Stimulated activated CD8-positive, alpha-beta memory T cell treated with anti-CD3 and anti-CD28 coated beads, Interleukin-4, amount 100 ng/mL, for 24 hours (primary cell): ENCODE measurements at places on chromosomes 16 and 17.

DNA sequence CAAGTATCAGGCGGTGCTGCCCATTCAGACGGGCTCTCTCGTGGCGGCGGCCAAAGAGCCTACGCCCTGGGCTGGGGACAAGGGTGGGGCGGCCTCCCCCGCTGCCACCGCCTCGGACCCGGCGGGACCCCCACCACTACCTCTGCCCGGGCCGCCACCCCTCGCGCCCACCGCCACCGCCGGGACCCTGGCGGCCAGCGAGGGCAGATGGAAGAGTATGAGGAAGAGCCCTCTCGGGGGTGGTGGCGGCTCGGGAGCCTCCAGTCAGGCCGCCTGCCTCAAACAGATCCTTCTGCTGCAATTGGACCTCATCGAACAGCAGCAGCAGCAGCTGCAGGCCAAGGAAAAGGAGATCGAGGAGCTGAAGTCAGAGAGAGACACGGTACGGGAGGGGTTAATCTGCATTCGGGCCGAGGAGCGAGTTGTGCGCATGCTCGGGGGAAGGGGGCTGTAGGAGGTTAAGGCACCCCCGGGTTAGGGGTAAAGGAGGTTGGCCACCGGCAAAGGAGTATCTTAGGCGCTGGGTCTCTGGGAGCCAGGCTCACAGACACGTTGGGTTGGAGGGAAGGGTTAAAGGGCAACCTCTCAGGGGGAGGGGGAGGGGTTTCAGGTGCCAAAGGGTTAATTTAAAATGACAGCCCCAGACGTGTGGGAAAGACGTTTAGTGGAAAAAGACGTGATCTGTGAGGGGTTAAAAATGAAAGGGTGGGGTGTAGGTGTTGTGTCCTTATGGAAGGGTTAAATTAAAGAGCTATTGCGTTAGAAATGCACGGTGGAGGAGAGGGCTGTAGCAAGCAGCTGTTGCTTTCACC is 1.4 kb downstream of the MSL1 start:
- DNase-seq: no peak

- DNase-seq: no peak
Measured at GRCh38 chr16:83402967-83403366, 404.8 kb upstream of the HSBP1 start.

DNA sequence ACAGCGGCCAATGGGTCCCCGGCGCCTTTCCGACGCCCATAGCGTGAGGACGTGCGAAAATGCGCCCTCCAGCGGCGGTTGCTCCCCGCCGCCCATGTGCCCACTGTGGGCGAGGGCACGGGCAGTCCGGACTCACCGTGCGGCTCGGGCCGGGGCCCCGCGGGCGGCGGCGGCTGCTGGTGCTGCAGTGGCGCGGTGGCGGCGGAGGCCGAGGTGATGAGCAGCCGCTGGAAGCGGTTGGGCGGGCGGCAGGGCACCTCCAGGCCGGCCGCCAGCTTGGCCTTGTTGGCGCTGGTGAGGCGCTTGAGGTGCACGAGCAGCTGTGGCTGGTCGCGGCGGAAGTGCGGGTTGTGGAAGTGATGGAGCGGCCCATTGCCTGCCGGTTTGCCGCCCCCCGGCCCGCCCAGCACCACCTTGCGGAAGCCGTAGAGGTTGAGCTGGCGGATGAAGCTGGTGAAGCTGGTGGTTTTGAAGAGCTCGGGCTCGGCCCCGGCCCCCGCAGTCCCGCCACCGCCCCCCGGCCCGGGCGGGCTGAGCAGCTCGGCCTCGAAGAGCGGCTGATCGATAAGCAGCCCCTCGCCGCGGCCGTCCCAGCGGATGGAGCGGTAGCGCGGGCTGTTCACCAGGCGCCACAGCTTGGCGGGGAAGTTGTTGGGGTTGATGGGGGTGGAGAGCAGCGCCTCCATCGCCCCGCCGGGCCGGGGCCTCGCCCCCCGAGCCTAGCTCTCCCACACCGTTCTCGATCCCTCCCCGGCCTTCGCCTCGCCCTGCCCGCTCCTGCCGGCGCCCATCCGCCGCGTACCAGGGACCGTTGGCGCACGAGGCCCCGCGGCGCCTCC is at the start of gene HSF5:
Gene HSF5 (minus strand): TSS at position 820 of the 839 bp plus-strand sequence. CDS start 134 bp downstream, at position 686.
- peak; percentile 65 for DNase-seq

DNA sequence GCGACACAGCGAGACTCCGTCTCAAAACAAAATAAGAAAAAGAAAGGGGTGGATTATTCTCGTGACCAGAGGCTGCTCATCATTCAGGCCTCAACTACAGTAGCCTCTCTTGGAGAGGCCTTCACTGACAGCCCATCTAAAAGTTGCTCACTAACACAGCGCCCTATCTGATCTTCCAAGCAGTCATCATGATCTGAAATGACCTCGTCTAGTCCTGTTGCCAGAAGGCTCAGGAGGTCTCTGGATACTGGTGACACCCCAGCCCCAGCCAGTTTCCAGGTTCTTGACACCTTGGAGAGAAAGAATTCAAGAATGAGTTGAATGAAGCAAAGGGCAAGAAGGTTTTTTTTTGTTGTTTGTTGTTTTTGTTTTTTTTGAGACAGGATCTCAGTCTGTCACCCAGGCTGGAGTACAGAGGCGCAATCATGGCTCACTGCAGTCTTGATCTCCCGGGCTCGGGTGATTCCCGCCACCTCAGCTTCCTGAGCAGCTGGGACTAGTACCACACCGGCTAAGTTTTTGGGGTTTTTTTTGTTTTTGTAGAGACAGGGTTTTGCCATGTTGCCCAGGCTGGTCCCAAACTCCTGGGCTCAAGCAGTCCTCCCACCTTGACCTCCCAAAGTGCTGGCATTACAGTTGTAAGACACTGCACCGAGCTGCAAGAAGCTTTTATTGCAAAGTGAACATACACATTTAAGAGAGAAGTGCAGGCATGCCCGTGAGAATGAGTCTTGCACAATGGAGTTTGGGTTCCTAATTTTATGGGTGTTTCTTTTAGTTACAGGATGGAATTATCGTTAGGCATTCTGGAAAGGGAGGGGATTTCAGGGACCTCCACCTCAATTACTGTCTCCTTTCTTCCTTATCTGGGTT is 2.7 kb upstream of the ZC3H7A start:
- DNase-seq: no peak

DNA sequence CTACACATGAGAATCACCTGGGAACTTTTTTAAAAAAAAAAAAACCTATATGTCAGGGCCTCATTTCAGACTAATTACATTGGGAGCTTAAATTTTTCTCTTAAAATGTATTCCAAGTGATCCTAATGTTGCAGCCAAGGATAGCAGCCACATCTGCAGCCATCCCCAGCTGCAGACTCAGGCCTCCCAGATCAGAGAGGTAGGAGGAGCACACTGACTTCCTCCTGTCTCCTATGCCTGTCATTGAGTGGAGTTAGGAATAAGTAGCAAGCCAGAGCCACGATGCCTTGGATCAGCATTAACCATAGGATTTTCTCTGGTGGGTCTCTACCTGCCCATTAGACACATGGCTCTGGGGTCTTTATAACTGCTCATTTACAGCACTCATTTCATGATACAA is 463.5 kb downstream of the HS3ST4 start:
- no peak for DNase-seq

DNA sequence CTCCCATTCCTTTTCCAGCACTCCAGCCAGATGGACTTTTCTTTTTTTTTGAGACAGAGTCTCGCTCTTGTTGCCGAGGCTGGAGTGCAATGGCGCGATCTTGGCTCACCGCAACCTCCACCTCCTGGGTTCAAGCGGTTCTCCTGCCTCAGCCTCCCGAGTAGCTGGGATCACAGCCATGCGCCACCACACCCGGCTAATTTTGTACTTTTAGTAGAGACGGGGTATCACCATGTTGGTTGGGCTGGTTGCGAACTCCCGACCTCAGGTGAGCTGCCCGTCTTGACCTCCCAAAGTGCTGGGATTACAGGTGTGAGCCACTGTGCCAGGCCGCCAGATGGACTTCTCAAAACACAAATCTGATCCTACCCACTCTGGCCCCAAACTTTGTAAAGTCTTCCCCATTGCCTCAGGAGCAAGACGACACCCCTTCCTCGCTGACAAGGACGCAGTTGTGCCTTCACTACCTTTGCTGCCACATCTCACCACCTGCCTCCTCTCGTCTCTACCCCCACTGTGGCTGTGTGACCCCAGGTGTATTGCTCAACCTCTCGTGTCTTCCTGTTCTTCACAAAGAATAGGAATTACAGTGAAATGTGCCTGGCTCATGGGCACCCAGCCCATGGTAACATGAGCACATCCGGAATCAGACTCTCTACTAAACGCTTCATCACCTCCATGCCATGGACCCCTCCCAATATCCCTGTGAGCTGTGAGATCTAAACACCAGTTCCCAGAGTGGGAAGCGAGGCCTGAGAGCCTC is 3.7 kb upstream of the BANP start:
- no peak for DNase-seq

DNA sequence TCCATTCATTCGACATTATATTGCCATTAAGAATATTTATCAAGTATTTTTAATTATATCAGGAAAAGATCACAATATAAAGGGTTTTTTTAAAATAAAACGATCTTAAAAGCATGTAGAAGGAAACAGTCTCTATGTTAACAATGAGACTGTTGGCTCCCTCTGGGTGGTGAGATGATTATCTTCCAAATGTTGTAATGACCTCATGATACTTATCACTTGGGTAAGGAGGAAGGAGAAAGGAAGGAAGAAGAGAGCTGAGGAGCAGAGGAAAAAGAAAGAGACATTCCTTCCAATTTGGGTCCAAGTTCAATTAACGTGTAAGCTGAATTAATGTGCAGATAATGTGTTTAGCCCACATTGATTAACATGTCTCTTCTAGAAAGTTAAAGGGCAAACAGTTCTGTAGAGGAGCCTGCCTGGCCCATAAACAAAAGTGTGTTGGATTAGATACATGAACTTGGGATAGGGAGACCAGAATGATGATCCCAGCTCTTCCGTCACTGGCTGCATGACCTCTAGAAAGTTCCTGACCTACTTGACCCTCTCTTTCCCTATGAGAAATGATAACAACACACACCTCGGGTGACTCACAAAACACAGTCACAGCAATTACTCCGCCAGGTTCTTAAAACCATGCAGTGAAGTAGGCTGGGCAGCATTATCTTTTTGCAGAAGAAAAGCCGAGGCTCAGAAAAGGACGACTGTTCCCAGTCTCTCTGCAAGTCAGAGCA is 32.0 kb downstream of the PIMREG start:
- DNase-seq: no peak

DNA sequence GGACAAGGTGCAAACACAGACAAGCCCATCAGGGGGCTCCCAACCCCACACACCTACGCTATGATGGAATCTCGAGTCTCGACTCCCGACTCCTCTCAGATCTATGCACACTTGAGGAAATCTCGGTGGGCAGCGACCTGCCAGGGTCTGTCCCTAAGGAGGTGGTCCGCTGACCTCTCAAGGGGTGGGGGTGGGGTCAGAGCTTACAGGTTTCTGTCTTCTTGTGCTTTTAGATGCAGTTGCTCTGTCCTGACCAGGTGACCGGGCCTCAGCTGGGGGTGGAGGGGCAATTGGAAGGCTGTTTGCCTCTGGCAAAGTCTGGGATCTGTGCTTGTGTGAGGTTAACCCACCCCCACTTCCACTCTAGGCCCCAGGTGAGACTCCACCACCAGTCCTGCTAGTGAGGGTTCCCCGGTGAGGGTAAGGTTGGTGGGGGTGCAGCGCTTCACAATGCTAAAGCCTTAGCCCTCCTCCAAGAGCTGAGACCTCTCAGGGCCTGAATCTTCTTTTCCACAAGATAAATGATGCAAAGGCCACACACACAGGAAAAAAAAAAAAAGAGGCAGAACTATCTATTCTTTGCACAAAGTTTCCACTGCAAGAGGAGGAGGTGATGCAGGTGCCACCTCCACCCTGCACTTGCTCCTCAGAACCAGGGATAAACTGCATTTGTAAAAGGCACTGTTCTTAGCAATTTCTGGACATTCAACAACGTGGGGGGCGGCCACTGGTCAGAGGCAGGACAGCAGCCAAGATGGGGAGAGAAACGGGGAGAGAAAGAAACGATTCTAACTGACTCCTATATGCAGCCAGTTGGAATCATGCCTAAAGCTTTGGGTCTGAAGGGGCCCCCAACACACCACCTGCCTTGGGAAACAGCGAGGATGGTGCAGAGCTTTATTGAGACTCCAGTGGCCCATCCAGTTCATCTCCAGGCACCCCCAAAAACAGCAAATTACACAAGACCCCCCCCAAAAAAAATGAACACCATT is 4.1 kb downstream of the CISD3 start:
- DNase-seq: no peak

- DNase-seq: no peak
Measured at GRCh38 chr17:2089021-2089422, 34.1 kb downstream of the HIC1 start.

DNA sequence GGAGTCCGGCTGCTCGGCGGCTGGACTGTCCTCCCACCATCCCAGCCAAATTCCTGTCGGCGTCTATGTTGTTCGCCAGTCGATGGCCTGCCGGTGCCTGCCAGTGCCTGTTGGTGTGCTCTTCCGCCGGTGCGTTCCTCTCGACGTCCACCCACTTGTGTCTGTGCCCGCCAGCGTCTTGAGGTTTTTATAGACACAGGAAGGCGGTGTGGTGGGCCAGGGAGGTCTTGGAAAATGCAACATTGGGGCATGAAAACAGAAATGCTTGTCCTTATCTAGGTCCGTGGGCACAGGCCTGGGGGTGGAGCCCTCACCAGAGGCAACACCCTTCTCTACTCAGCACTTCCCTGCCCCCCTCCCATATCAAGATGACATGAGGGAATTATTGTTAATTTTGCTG is 167.8 kb downstream of the IRF8 start:
- no peak for DNase-seq

- DNase-seq: no peak
Measured at GRCh38 chr17:80442764-80443163, 27.8 kb downstream of the ENDOV start.

GRCh38 chr17:65515512-65515911 is 45.9 kb downstream of the AXIN2 start:
- DNase-seq: no peak

- no peak for DNase-seq
Measured at GRCh38 chr16:2471016-2471652, at the start of gene NTN3. TSS of gene NTN3 (plus strand) at chr16:2471297. CDS start at chr16:2471702, 405 bp downstream.

- no peak for DNase-seq
Measured at GRCh38 chr16:29790949-29791844, 646 bp downstream of the KIF22 start.

DNA sequence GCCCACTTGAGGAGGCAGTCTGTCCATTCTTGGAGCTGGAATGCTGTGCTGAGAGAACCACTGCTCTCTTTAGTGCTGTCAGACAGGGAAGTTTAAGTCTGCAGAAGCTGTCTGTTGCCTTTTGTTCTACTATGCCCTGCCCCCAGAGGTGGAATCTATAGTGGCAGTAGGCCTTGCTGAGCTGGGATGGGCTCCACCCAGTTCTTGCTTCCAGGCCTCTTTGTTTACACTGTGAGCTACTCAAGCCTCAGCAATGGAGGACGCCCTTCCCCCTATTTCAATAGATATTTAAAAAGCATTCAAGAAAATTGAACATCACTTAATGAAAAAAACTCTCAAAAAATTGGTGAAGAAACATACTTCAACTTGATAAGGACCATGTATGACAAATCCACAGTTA is 313.5 kb downstream of the PHKB start:
- no peak for DNase-seq

- no peak for DNase-seq
Measured at GRCh38 chr17:67025216-67025792, 19.1 kb upstream of the CACNG1 start.

- DNase-seq: no peak
Measured at GRCh38 chr17:66829386-66829864, 5.5 kb upstream of the CACNG5 start.

GRCh38 chr17:20908313-20909267 is 134.2 kb downstream of the USP22 start:
- DNase-seq: peak; percentile 72
